Activated CD8-positive, alpha-beta memory T cell treated with anti-CD3 and anti-CD28 coated beads for 48 hours (primary cell): ENCODE measurements at places on chromosomes 3 and 15.

DNA sequence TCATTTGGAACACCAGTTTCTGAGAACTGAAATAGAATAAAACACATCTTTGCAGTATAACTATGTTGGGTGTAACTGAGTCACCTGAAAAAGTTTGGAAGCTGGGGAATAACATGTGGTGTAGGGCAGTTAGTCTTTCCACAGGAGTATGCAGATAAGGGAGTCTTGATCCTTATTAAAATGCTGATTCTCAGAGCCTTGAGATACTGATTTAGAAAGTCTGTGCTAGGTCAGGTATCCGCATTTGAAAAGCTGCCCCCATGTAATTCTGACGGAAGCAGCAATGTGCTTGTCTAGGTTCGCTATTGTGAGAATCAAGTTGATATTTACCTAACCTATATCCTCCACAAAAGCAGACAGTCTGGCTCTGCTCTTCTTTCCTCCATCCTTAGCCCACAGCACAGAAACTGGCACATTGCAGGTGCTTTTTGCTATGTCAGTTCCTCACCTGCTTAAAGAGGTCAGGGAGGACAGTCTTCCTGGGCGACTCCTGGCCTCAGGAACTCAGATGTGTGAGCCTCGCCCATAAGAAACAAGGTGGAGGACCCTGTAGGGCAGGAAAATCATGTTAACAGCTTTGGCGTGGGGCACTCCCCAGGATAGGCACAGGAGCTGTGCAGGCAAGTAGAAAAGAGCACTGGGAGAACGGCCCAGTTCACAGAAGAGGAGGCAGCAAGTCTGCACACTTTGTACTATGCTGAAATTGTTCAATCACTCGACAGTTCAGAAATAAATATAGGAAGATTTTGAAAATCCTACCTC is 27.6 kb upstream of the SRPRB start:
- DNase-seq, result no peak

DNA sequence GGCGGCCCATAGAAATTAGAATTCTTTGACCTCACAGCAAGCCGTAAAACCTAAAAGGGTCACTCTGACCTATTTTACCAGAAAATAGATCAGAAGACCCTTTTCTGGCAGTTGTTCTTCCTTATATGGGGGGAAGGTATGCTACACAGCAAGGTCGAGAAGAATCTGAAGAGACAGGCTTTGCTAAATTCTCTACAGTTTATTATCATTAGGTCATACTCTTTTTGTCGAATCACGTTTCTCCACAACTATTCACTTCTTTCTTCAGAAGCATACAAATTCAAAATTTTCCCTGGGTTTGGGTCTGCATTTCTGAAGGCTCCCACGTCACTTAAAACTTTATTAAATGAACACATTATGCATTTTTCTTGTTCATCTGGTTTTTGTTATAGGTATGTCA is 229.5 kb upstream of the GRM7 start:
- DNase-seq, result no peak

GRCh38 chr3:150215616-150216015 is 192.5 kb upstream of the TSC22D2 start:
- DNase-seq, result no peak

DNA sequence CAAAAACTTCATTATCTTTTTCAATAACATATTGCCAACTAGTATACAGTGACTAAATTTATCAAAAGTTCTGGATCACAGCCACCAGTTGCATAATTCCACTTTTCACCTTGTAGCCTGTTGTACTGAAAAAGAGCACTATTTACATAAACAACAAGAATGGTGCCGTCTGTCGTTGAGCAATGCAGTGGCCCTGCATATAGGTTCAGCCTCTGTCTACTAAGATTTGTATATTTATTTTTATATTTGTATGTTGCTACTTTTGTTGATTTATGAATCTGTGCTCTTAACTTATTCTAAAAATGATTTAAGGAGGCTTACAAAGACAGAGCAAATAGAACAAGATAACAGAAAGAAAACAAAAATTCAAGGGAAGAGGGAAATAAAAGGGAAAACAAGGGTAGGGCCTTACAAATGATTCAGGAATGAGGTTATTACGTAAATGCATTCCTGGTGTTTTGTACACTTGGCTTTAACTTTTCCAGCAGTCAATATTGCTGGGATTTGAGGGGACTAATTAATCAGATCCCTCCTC is 257.6 kb upstream of the STT3B start:
- no peak for DNase-seq

DNA sequence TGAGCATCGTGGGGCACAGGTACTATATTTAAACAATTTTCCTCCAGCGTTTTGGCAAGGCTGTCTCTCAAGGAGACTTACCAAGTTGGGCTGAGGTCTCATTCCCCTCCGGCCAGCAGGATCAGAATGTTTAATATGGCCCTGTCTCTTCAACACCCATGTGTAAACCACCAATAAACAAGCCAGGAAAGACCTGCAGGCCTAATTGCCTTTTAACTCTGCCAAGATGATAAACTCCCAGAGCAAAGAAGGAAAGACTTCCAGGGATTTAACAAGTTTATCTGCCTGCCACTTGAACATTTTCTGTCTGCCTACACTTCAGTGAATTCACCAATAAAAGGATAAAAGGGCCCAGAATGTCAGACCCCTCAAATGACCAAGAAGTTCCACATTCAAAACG is 130.3 kb upstream of the WNT5A start:
- DNase-seq, result no peak

- no peak for DNase-seq
These were observed 500 bp upstream of the VGLL3 start for GRCh38 chr3:86991482-86991815.

- DNase-seq, result no peak
These were observed 87.4 kb upstream of the ARHGEF3 start for GRCh38 chr3:56889131-56889530.

GRCh38 chr3:139378587-139379241 is 10.7 kb downstream of the COPB2 start:
- no peak for DNase-seq

- no peak for DNase-seq
These were observed 892 bp downstream of the NMD3 start for GRCh38 chr3:161221806-161222600.

DNA sequence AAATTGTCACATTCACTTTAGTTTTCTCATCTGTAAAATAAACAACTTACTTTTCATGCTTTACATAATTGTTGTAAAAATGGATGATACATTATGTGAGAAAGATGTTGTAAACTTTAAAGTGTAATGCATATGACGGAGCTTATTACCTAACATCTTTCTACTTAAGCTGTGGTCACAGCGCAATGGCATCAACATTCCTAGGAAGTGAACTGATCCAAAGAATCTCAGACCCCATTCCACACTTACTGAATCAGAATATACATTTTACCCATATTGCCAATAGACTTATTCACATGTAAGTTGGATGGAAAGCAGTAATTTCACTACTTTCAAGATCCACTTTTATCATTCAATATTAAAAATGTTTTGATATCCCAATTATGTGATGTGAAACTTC is 497.5 kb downstream of the FGF12 start:
- no peak for DNase-seq

DNA sequence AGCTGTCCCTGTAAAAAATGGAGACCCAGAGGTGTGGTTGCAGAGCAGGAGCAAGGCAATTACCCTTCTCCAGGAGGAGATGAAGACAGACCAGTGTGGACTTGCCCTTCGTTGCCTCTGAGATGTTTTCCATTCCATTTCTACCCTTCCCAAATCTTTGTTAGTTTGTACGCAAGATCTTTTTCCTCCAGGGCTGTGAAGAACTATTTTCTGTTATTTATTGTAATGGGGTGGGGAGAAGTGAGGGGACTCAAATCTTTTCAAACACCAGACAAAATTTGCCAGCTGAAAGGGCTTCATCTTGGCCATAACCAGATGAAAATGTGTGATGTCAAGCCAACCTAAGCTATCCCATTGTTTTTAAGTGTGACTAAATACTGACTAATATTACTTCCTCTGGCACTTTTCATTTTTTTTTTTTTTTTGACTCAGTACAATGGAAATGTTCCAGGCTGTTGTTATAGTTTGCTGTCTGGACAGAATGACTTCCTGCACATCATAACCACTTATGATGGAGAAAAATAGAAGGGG is 271.3 kb upstream of the TPRG1 start:
- DNase-seq, result no peak

DNA sequence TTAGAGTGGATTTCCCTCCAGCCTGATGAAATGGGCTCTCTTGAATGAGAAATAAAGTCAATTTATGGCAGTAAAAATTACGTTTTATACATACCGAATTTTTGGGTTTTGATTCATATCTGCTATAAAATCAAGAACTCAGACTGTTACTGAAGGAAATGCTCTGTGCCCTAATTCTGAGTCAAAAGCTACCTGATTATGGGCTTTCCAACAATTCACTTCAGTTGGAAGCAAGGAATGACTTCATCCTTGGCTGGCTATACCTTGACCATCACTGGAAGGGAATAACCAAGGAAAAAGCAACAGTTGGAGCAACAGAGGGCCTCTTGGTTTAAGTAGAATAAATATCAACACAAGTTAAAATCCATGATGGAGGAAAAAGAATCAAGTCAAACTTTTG is 88.6 kb downstream of the ZNF385D start:
- DNase-seq, result no peak

GRCh38 chr3:195123281-195123691 is 147.7 kb downstream of the XXYLT1 start:
- no peak for DNase-seq

- DNase-seq, result no peak
These were observed 54.4 kb downstream of the KLHL6 start for GRCh38 chr3:183500981-183501704.

DNA sequence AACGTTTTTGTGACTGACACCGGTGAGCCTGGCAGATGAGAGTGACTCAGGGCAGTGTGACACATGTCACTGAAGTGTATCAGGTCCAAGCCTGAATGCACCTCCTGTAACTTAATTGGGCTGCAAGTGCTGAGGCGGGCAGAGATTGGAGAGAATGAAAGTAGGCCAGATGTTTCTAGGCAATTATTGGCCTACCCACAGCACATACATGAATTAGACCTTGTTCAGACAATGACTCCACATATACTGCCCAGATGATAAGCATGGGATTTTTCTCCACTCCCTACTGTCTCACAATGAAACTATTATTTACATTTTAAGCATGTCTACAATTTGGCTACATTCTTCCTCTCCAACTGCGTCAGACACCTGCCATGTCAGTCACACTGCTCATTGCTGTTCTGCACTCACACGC is 187.3 kb upstream of the ZNF385D start:
- DNase-seq, result no peak

DNA sequence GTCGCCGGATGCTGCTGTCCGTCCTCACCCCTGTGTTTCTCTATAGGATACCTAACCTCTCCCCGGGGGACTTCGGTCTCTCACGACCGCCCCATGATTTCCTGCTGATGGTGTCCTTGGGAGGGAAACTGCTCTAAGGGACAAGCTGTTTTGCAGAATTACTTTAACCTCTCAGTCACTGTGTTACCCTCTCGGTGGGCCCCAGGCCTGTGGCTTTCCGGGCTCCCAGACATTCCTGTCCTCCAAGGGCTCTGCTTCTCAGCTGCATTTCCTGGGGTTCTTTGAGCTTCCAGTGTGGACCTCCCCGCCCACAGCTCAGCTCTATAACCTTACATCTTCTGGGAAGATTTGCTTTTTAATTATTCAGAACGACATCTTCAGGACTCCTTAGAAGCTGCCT is 40.9 kb downstream of the CHST2 start:
- no peak for DNase-seq

DNA sequence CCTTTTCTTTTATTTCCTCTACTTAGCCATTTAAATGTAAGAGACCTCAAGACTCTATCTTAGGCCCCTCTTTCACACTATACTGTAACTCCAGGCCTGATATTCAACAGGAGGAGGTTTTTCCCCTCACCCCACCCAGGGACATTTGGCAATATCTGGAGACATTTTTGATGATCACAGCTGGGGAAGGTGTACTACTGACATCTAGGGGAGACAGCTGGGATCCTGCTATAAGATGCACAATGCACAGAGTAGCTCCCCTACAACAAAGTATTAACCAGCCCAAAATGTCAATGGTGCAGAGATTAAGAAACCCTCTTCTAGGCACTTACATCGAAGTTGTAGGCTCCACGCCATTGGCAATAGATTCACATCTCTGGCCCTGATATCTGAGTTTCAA is 517.5 kb upstream of the UBE2E2 start:
- DNase-seq, result no peak

DNA sequence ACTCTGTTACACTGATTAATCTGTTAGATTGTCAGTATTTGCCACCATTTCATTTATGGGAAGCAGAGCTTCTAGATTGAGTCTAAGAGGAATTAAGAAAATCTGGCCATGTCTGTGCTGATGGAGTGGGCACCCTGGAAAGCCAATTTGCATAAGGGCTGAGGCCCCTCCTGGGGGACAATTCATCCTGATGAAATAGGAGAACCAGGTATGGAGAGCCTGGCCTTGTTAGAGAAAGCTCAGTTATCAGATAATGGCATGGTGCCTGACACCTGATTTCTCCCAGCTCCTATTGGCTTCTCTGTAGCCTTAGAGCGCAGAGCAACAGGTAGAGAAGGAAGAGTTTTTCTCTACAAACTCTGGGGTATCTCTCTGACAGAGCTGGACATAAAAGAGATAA is 114.2 kb downstream of the EBLN2 start:
- no peak for DNase-seq

- no peak for DNase-seq
These were observed 27.6 kb upstream of the ATP8B4 start for GRCh38 chr15:50146632-50147031.

GRCh38 chr3:143731776-143732175 is 116.5 kb downstream of the SLC9A9 start:
- DNase-seq, result no peak

DNA sequence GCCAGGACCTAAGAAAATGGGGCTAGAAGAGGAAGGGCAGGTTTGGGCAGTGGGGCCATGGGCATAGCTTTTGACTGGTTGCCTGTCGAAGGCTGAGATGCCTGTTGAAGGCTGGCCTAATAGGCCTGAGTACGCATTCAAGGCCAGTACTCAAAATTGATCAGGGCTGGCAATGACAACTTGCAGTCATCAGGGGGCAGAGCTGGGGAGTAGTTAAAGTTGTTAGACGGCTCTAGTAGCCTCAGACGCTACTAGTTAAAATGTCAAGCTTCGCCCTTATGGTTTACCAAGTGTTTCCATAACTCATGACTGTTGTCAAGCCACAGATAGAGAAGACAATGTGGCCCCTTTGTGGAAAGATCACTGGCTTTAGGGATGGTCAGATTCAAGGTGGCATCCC is 28.7 kb downstream of the SPG21 start:
- no peak for DNase-seq

GRCh38 chr3:50341537-50341936 is 901 bp upstream of the RASSF1 start:
- no peak for DNase-seq

DNA sequence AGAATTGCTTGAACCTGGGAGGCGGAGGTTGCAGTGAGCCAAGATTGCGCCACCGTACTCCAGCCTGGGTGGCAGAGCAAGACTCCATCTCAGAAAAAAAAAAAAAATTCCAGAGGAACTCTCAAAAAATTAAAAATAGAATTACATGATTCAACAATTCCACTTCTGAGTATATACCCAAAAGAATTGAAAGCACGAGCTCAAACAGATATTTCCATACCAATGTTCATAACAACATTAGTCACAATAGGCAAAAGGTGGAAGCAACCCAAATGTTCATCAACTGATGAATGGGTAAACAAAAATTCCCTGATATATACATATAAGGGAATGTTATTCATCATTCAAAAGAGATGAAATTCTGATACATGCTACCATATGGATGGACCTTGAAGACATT is 16.9 kb upstream of the MORF4L1 start:
- no peak for DNase-seq

GRCh38 chr3:29026959-29027358 is 253.9 kb upstream of the RBMS3 start:
- DNase-seq, result no peak

GRCh38 chr3:75192146-75192616 is 471.9 kb upstream of the FRG2C start:
- DNase-seq, result peak; percentile 36
